ENCODE measurements at places on chromosomes 12 and 14. TPM values are rescaled to one million over a fixed set of nuclear protein-coding genes. Genes with fewer than 3 reads are reported as not detected.
A peak's percentile ranks its signal among the peaks of the same experiment; 100 is the strongest.

The XPOT gene
- 144 TPM for total RNA-seq

The COL2A1 gene
- 11.2 TPM for total RNA-seq

The ABCC9 gene
- total RNA-seq, result 0.36 TPM

- no peaks in the 10 kb centered on the region for H3K27me3 ChIP-seq
- no peaks in the 10 kb centered on the region for H3K36me3 ChIP-seq
- DNase-seq, result no peak
- no peak overlapping the region for H3K27ac ChIP-seq
- H3K4me1 ChIP-seq, result no peaks in the 10 kb centered on the region
- H3K4me3 ChIP-seq, result no peak overlapping the region
Observed at GRCh38 chr12:100274291-100274690, 7.3 kb downstream of the SCYL2 start.

DNA sequence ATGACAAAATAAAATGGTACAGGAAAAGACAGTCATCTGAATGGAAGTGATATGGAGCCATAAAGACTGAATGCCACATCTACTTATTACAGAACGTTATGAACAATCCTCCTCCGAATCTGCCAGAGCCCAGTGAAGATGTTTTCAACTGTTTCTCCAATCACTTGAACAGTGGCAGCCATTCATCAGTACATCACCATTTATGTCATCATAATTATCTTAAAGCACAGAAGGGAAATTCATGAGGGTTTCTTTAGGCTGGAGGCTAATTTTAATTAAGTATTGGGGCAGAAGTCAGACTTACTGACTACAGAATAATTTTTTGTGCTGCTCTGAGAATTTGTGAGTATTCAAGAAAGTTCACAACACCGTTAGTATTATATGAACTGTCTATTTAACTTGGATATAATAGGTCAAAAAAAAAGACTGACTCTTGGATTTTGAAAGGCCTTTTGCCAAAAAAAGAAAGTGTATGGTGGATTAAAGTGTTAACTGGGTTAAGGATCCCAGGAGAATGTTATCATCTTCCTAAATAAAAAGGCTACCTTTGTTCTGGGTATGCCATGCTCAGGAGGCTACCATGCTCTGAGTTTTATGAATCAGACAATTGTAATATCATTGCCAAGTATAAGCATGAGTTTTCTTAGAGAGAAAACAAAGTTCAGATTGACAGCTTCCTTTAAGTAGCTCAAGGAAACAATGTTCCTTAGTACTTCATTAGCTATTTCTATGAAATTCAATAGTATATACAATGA lies 40.1 kb downstream of the PDZRN4 start:
- H3K36me3 ChIP-seq, result no peaks in the 10 kb centered on the region
- no peak overlapping the region for H3K4me3 ChIP-seq
- no peaks in the 10 kb centered on the region for H3K4me1 ChIP-seq

DNA sequence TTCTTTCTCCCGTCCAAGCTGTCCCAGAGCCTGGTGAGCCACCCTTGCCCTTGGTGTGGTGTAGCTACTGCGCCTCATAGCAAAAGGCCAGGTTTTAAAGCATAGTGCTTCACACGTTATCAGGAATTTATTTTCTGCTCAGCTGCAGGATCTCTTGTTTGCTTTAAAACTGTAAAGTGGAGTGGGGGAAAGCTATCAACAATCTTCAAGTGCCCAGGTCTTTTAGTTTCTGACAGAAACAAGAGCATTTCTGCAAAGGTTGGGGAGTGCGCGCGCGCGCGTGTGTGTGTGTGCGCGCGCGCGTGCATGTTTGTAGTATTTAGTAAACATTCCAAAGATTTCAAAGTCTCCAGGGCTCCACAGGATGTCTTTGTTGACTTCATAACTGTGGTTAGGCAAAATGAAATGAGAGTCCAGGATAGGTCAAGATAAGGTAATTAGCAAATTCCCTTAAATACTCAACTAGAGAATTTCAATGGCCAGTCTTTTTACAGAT lies 45.5 kb downstream of the EML1 start:
- peak; percentile 47 for DNase-seq
- H3K27me3 ChIP-seq, result no peaks in the 10 kb centered on the region
- no peaks in the 10 kb centered on the region for H3K36me3 ChIP-seq
- no peak overlapping the region for H3K27ac ChIP-seq
- H3K4me3 ChIP-seq, result no peak overlapping the region

The ANHX gene
- total RNA-seq, result not detected

The AVPR1A gene
- total RNA-seq, result 0.05 TPM

The SLC38A4 gene
- total RNA-seq, result 1.5 TPM

The RFX4 gene
- total RNA-seq, result 0.07 TPM

DNA sequence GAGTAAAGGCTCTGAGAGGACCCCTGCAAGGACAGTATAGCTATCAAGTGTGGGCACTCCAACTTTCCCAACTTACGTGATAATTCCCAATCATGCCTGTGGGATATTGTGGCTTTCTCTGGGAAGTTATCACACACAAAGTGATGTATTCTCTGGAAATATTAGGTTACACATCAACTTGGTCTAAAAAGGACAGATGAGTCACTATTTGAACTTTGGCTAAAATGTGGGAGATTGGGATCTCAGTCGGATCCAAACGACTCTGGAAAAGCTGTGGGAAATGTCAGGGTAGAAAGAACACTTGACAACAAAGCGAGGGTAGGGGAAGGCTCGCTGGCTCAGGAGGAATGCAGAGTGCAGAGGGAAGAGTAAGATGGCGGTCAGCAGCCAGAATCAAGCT lies 1048.9 kb downstream of the BCL11B start:
- DNase-seq, result no peak
- H3K27me3 ChIP-seq, result no peaks in the 10 kb centered on the region
- H3K36me3 ChIP-seq, result no peaks in the 10 kb centered on the region
- H3K4me1 ChIP-seq, result no peaks in the 10 kb centered on the region
- H3K4me3 ChIP-seq, result no peak overlapping the region
- no peak overlapping the region for H3K27ac ChIP-seq

DNA sequence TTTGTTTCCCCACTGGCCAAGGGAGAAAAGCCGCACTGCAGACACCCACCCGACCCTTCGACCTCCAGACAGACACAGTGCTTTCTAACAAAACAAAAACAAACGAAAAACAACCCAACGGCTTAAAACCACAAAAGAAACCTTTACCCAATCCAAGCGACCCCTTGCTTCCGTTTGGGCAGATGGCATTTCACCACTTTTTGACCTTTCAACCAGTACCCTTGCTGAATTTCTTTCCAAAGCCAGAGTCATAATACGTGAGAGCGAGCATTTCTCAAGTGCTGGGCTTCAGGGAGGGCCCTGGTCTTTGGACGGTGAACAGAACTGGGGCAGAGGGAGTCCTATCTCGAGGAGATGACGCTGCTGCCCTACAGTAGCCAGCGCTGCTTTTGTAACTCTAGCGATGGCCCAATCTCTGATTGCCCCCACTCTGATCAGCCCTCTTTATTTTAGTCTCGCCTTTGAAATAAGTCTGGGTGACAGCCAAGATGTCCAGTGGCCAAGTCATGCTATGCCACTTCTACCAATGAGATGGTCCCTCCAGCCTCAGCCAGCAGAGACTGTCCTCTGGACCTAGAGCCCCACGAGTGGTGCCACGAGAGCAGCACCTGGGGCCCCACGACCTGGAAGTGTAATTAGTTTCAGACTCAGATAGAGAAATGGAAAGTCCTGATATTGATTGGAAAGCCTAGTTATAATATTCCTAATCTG lies 21.9 kb upstream of the ADIPOR2 start:
- no peaks in the 10 kb centered on the region for H3K36me3 ChIP-seq
- H3K4me1 ChIP-seq, result no peaks in the 10 kb centered on the region
- H3K27ac ChIP-seq, result no peak overlapping the region

The PLA2G1B gene
- not detected for total RNA-seq

DNA sequence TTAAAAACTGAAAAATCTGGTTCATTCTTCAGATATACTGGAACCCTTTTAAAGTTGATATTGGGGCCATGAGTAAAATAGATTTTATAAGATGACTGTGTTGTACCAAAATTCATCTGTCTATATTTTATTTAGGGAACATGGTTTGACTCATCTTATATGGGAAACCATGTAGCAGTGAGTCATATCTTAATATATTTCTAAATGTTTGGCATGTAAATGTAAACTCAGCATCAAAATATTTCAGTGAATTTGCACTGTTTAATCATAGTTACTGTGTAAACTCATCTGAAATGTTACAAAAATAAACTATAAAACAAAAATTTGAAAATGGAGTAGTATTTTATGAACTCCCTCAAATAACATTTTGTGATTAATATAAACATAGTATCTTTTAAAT lies 14.2 kb downstream of the PTGER2 start:
- H3K4me3 ChIP-seq, result no peak overlapping the region
- no peaks in the 10 kb centered on the region for H3K36me3 ChIP-seq
- H3K27me3 ChIP-seq, result no peaks in the 10 kb centered on the region
- H3K27ac ChIP-seq, result peak overlapping the region; percentile 48

DNA sequence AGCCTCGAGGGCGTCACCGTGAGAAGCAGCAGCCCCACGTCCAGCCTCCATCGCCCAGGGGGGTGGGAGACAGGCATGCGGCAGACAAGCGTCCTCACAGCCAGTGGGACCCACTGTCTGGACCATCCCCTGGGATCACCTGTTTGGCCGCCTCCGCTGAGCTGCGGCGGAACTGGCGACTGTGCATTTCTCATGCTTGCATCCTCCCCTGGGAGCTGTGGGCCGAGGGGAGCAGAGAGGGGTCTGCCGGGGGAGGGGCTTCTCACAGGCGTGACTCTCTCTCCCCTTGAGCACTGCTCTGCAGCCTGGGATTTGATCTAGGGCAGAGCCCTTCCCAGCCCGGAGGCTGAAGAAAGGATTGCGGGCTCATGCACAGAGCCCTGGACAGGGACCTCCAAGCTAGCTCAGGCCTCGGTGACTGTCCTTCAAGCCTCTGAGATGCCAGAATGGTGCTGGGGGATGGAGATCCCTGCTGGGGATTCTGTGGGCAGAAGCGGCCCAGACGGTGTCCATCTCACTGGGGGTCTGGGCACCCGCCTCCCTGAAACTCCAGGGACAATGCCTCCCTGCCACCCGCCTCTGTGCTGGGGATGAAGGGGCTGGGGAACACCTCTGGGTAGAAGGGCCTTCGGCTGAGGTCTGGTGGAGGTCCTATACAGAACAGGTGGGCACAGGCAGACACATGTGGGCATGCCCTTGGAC lies 61.1 kb downstream of the PRIMA1 start:
- H3K4me3 ChIP-seq, result no peak overlapping the region
- no peak for DNase-seq
- peaks cover 2% of the 10 kb centered on the region for H3K27me3 ChIP-seq
- no peaks in the 10 kb centered on the region for H3K36me3 ChIP-seq
- H3K27ac ChIP-seq, result no peak overlapping the region

The FIGNL2 gene
- 6.7 TPM for total RNA-seq

The CRY1 gene
- total RNA-seq, result 18.3 TPM

GRCh38 chr12:38653650-38654049 lies 251.7 kb downstream of the CPNE8 start:
- H3K4me1 ChIP-seq, result no peaks in the 10 kb centered on the region
- no peak for DNase-seq
- H3K27ac ChIP-seq, result no peak overlapping the region
- H3K27me3 ChIP-seq, result no peaks in the 10 kb centered on the region
- H3K36me3 ChIP-seq, result no peaks in the 10 kb centered on the region

DNA sequence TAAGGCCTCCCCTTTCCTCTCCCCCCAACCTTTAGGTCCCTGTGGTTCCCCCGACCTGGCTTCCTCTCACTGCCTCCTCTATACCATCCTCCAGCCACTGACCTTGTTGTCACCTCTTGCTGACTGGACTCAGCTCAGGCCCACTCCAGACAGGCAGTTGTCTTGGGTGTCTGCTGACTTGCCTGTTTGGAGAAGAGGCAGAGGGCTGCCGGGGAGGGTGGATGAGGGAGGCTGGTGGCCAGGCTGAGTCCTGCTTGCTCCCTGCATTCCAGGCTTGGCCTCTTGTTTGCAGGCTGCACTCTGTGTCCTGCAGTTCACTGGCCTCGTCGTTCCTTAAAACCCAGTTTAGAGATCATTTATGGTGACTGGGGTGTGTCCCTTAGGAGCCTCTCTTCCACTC lies 31.0 kb upstream of the RD3L start:
- no peak overlapping the region for H3K4me3 ChIP-seq
- H3K4me1 ChIP-seq, result no peaks in the 10 kb centered on the region
- peaks cover 2% of the 10 kb centered on the region for H3K27me3 ChIP-seq
